ENCODE measurements at places on chromosomes 1 and 21.

- no peak overlapping the region for H3K27ac ChIP-seq
- no peak overlapping the region for H3K4me3 ChIP-seq
- no peaks in the 10 kb centered on the region for H3K27me3 ChIP-seq
- H3K4me1 ChIP-seq, result peaks cover 5% of the 10 kb centered on the region
- DNase-seq, result no peak
- no peaks in the 10 kb centered on the region for H3K36me3 ChIP-seq
These were observed 60.3 kb upstream of the C1orf87 start for GRCh38 chr1:60133848-60134247.

DNA sequence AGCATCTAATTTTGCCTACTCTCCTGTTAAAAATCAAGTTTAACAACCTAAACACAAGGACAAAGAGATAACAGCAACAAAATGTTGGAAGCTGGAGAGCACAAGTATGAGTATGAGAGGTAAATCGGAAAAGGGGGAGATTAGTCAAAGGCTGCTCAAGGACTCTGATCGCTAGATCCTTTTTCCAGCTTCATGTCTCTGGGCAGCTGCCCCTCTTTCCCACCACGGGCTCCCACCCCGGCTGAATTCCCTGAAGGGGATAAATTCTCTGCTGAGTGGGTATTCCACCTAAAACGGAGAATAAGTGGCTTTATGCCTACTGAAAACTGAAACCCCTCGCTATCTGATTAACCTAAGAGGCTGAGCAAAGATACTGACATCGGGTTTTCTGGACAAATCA, 696 bp upstream of the CTBS start:
- H3K4me1 ChIP-seq, result peaks cover 36% of the 10 kb centered on the region
- H3K36me3 ChIP-seq, result peaks cover 8% of the 10 kb centered on the region
- H3K27me3 ChIP-seq, result no peaks in the 10 kb centered on the region
- DNase-seq, result no peak

DNA sequence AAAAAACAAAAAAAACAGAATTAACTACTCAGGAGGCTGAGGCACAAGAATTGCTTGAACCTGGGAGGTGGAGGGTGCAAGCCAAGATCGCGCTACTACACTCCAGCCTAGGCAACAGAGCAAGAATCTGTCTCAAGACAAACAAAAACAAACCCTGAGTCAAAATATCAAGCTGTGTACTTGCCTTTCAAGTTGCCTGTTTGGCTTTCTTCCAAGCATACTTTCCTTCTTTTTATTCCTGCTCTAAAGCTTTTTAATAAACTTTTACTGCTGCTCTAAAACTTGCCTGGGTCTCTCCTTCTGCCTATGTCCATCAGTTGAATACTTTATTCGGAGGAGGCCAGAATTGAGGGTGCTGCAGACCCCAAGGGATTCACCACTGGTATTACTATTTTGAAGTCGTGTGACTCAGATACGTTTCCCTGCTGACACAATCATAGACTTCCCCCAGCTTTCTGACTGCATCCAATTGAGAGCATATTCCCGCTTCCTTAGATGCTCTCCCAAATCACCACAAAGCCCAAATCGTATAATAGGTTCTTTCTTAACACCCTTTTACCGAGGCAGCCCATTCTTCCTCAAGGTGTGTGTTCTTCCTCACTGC, 3.5 kb upstream of the ACBD6 start:
- H3K4me3 ChIP-seq, result no peak overlapping the region
- H3K27me3 ChIP-seq, result peaks cover under 1% of the 10 kb centered on the region
- H3K4me1 ChIP-seq, result peaks cover 17% of the 10 kb centered on the region
- H3K36me3 ChIP-seq, result peaks cover 11% of the 10 kb centered on the region
- DNase-seq, result no peak
- H3K27ac ChIP-seq, result no peak overlapping the region

DNA sequence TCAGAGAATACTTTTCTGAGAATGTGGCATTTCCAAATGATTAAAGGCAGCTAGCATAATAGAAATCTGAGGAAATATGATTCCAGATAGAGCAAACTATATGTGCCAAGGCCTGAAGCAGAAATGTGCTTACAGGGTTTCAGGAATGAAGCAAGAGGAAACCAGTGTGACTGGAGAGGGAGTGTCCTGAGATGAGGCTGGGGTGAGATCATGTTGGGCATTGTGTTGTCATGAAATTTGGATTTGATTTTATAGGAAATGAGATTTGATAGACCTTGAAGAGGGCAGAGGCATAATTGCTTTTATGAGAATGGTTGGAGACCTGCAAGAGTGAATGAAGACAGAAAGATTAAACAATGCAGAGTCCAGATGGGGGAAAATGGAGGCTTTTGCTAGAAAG, 338.1 kb upstream of the SNX7 start:
- DNase-seq, result no peak
- no peaks in the 10 kb centered on the region for H3K27me3 ChIP-seq
- peak overlapping the region; percentile 17 for H3K4me3 ChIP-seq
- H3K4me1 ChIP-seq, result peaks cover 24% of the 10 kb centered on the region

DNA sequence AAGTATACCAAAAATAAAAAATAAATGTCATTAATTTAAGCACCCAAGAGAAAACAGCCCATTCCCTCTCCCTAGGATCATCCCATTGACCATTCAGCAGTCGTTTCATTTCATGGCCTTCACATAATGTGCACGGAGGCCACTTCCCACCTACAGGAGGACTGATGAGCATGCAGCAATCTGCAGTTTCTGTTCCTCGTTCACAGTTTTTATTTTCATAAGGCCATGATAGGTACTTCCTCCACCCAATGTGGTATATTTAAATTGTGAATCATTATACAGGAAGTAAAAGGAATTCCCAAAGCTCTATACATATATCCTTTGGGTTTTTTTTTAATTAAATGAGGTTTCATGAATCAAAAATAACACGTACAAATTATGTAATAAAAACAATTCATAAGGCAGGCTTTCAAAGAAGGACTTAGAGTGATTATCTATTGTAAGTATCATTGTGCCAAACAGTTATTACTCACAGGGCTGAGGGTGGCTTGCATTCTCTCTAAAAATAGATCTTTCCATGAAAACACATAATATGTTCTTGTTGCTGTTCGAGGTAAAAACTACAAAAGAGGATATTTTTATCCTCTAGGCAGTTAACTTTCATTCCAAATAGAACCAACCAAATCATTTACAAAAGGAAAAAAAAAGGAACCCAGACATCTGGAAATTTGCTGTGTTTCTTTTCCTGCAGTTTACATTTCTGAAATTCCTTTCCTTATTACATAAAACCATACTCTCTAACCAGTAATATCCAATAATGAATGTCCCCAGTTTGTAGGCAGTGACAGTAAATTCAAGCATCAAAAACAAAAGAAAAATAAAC, 27.5 kb upstream of the SLC44A3 start:
- no peaks in the 10 kb centered on the region for H3K36me3 ChIP-seq
- no peak overlapping the region for H3K4me3 ChIP-seq
- H3K27ac ChIP-seq, result no peak overlapping the region
- DNase-seq, result no peak
- peaks cover 10% of the 10 kb centered on the region for H3K27me3 ChIP-seq
- no peaks in the 10 kb centered on the region for H3K4me1 ChIP-seq

DNA sequence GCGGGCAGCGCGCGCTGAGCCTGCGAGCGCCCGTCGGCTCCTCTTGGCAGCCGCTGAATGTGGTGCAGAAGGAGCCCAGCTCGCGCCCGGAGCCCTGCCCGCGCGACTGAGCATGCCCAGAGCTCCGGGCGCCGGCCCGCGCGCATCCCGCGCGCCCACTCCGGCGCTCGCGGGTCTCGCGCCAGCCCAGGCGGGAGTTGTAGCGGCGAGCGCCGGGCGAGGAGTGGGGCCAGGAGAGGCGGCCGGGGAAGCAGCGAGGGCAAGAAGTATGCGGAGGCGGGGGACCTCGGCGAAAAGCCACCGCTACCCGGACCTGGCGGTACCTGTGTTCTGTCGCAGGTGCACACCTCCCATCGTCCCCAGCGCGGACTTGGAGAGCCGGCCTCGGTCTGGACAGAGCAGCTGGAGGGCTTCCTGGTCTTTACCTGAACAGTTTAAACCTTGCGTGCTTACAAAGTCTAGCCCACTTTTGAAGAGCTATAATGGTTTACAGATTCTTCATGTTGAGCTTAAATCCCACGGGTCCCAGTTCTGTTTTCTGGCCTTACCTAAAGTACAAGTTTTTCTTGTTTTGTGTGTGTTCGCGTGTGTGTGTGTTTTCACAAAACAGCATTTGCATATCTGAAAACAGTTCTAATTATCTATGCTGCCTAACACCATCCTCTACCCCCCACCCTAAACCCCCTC, at the start of gene DDAH1:
Gene DDAH1 (minus strand): TSS at position 61 of the 687 bp plus-strand sequence. CDS start 114 bp downstream, outside the sequence.
- H3K27me3 ChIP-seq, result peaks cover 78% of the 10 kb centered on the region
- peak within 1 kb of the TSS; percentile 44 for H3K4me3 ChIP-seq
- H3K36me3 ChIP-seq, result no peaks in the 10 kb centered on the region
- H3K4me1 ChIP-seq, result peaks cover 4% of the 10 kb centered on the region
